ENCODE measurements at places on chromosomes 1 and 21.
A peak's percentile ranks its signal among the peaks of the same experiment; 100 is the strongest.

- no peak for DNase-seq
These were observed 25.9 kb downstream of the C2CD2 start for GRCh38 chr21:41927727-41928409.

- DNase-seq: no peak
These were observed 10.6 kb upstream of the CD58 start for GRCh38 chr1:116581323-116581885.

DNA sequence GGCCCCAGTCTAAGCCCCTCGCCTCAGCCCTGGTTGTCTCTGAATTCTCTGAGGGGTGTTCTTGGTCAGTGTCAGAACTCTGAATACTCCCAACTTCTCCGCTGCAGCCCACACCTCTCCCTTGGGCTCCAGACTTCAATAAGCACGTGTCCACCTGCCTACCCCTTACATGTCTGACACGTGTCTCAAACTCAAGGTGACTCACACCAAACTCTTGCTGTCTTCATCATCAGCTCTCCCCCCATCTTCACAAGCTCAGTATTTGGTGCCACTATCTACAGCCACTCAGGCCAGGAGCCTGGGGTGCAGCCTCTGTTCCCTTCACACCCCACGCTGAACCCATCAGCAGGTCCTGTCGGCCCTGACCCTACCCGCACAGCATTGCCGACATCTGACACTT lies 18.8 kb upstream of the UBXN10 start:
- no peak for DNase-seq

DNA sequence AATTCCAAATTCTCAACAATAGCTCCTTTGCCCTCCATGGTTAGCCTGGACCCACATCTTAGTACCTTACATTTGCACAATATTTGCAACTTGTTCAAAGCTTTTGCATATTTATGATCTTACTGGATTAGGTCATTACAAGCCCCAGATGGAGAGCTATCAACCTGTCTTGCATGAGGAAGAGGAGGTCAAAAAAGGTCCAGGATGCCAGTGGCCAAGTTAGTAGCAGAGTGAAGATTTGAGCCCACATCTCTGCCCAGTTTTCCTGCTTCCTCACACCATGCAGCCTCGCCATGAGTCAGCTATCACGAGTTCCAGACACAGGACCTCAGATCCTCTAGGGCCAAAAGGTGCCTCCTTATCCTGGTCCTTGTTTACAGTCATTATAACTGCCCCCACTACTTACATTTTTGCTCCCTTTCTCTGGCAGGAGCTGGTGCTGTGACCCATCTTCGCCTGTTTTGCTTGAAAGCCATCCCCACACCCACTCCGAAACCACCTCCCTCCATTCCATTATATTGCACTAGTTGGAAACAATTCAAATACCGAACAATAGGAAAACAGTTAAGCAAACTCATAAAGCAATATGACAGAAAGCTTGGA lies 5.0 kb upstream of the AHCYL1 start:
- DNase-seq: no peak

GRCh38 chr1:230186003-230186863 lies 119.2 kb downstream of the GALNT2 start:
- DNase-seq: no peak

DNA sequence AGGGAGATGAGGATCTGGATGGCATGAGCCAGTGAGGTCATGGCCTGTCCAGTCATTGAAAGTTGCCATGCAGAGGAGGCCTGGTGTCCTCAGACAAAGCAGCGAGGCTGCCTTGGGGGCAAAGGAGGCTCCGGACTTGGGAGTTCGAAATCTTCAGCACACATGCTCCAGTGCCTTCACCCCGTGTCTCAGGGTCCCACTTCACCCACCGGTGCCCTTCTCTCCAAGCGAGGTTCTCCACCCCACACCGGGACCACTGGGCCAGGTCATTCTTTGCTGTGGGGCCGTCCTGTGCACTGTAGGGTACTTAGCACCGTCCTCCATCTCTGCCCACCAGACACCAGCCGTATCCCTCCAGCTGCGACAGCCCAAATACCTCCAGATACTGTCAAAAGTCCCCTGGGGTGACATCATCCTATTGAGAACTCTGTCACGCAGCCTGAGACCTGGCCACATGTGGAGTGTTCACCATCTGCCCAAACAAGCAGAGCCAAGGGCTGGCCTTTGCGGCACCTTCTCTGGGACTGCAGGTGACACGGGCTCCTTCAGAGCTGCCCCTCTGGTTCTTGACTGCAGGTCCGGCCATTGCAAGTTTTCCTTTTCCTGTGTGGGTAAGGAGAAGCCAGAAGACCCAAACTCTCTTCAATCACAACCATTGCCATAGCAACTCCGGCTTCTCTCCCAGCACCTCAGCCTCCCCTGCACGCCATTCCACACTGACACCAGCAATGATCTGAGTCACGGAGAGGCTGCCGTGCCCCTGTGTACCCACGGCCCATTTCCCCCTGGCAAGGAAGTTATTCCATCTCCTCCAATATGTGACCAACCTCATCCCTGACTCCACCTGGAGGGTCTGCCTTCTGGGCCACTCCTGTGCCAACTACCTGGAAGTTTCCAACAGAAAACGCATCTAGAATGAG lies 20.4 kb upstream of the PDE9A start:
- no peak for DNase-seq

GRCh38 chr1:110570307-110570706 lies 35.9 kb downstream of the KCNA2 start:
- no peak for DNase-seq

DNA sequence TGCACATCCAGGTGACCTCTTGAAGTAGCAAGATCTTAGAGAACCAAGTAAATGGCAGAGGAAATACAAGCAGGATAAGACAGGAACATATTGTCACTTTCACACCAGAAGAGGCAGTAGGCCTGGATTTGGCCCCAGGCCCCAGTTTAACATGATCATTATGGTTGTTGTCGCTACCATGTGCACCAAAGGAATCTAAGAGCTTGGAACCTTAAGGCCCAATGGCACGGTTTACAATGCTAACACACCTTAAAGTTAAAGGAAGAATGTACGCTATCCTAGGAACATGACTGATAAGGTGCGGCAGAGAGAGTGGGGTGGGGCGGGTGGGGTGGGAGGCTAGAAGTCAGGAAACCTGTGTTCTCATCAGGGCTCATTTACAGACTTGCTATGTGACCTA lies 147.5 kb downstream of the ROR1 start:
- no peak for DNase-seq

DNA sequence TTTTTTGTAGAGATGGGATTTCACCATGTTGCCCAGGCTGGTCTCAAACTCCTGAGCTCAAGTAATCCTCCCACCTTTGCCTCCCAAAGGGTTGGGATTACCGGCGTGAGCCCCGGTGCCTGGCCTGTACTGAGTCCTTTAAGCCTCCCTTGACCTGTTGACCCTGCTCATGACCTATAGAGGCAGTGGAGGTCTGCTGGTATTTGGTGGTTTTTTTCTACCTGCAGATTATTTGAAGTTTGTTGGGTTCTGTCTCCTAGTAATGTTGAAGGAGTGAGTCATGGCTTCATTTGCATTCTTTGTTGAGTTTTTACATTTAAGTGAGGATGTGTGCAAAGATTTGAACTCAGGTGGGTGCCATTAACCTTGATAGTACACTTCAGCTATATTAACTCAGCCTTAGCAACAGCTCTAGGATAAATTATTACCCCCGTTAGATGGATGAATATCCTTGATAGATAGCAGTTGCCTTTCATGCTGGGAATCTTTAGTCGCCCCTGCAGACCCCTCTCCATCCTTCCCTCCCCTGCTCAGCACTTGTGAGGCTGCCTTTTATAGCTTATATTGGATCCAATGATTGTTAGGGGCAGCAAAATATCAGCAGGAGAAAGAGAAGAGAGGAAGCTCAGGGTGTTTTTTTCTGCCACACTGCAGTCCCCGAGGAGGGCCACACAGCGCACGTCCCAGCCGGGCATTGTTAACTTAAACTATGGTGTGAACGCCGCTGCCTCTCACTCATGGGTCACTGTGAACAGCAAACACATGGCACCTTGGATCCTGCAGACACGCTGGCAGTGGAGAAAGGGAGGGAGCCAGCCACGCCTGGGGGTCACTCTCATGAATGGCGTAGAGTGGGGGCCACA lies 14.9 kb upstream of the NPPB start:
- no peak for DNase-seq

- no peak for DNase-seq
These were observed 14.0 kb downstream of the NRIP1 start for GRCh38 chr21:15050568-15051377.

DNA sequence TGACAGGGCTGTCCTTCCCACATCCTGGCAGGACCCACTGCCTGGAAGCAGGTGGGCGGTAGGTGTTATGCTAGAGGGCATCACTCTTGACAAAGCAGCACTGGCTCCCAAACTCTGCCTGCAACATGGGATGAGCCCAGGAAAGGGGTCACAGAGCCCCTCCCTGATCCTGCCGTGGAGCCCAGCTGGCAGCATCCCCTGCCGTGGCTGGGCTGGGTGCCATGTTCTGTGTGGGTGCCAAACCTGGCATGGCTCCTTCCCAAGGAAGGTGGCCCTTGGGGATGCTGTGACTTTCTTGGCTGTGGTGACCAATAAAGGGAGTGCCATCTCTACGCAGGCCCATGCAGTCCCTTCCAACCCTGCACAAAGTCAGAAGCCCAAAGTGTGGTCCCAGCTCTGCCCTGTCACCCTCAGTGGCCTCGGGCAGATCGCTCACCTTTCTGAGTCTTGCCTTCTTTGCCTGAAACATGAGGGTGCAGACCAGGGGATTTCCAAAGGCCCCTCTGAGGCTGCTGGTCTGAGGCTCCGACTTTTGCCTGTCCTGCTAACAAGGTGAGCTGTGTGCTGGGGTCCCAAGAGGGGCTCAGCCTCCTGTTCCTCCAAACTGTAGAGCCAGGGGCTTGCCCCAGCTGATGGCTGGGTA lies 6.0 kb downstream of the CDK18 start:
- DNase-seq: no peak

GRCh38 chr1:154682254-154682653 lies 74.3 kb upstream of the ADAR start:
- no peak for DNase-seq

DNA sequence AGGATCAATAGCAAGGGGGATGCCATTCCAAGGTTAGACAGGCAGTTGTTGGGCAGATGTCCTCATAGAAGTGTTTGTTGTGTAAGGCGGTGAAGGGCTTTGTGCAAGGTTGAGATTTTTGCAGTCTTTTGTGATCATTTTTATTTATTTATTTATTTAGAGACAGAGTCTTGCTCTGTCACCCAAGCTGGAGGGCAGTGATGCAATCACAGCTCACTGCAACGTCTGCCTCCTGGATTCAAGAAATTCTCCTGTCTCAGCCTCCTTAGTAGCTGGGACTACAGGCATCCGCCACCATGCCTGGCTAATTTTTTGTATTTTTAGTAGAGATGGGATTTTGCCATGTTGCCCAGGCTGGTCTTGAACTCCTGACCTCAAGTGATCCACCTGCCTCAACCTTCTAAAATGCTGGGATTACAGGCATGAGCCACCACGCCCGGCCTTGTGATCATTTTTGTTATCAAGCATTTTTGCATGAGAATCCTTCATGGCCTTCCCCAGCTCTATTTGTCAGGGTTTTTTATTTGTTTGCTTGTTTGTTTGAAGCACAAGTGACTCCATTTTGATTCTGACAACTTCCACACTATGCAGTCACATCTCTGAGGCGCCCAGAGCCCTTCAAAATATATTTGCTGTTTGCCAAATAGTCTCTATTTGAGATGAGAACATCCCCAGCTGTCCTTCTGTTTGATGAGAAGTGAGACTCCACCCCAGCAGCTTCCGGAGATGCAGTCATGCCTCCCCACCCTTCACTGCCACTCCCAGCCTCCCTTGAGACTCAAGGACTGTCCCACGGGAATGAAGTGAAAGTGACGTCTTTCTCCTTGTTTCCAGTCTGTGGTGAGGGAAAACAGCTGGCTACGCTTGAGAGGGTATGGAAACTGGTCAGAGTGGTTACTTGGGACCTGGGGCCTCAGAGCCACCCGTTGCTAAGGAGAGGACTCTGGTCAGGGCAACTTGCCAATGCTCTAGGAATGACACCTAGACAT lies 38.0 kb downstream of the TMEM50B start:
- DNase-seq: no peak

DNA sequence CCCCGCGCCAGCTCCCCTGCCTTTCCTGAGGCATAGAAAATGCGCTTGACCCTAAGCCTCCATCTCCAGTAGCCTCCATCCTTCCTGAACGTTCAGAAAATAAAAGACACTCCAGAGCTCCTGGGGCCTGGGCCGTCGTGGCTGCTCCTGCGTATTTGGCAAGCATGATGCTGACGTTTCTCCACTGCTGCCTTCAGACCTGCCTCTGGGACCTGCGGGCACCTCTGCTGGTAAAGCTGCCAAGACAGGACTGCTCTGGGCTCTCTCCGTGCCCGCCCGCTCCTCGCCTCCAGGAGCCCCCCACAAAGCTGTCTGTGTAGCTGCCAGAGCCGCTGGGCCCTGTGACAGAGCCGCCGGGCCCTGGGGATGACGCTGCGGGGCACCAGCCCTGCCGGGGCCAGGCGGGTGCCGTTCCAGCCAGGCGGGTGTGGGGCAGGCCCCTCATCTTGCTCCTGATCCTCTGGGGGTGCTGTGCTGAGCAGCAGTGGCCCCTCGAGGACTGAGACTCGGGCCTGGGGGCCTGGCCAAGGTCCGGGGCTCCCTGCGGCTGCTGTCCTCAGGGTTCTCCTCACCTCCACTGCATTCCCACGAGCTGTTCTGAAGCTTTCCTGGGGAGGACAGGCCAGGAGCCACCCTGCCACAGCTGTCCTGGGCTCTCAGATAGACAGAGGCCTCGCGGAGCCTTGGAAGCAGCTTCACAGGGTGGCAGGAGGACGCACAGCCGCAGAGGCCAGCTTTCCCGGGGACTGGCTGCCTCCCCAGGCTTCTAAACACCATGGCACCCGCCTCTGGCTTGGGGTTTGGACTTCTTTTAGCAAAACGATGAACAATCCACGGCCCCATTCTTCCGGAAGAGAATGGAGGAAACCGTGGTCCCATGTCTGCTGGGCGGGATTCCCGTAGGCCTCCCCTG lies 48.1 kb downstream of the MORN1 start:
- DNase-seq: peak; percentile 33

GRCh38 chr1:226643177-226643576 lies 94.6 kb downstream of the STUM start:
- DNase-seq: no peak

- no peak for DNase-seq
These were observed 93.6 kb downstream of the ZNF281 start for GRCh38 chr1:200316148-200316803.

GRCh38 chr1:15191770-15192169 lies 38.2 kb downstream of the TMEM51 start:
- no peak for DNase-seq

GRCh38 chr1:248404024-248404423 lies 1.2 kb downstream of the OR2T1 start:
- DNase-seq: no peak

GRCh38 chr1:211578640-211579439 lies at the start of gene SLC30A1:
Gene SLC30A1, minus strand, starts transcription at chr1:211579161. Its CDS starts 549 bp downstream, at chr1:211578612.
- peak; percentile 99 for DNase-seq

DNA sequence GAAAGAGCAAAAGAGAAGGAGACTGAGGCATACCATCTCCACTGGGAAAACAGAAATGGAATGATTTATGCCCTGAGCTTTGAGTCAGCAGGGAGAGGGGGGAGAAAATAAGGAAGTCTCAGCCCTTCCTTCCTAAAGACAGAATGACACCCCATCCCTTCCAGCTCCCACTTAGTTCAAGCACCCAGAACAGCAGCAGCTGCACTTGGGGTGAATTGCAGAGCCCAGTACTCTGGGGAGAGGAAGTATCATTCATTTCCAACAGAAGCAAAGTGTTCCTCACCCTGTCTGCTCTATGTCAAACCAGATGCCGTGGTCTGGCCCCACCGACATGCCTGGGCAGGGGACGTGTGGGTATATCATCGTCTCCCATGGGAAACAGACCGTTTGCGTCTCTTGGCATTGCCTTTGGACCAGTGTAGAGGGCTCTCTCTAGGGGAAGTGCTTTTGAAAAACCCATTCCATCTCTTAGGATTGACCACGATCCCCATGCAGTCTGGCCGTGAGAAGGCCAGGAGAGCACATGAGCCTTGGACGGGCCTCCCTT lies 1.1 kb upstream of the KCNJ15 start:
- DNase-seq: no peak

Measured in midbrain (tissue), 1 donor.